Left renal pelvis (tissue), 4 donors: ENCODE measurements at places on chromosomes 2 and 18.

DNA sequence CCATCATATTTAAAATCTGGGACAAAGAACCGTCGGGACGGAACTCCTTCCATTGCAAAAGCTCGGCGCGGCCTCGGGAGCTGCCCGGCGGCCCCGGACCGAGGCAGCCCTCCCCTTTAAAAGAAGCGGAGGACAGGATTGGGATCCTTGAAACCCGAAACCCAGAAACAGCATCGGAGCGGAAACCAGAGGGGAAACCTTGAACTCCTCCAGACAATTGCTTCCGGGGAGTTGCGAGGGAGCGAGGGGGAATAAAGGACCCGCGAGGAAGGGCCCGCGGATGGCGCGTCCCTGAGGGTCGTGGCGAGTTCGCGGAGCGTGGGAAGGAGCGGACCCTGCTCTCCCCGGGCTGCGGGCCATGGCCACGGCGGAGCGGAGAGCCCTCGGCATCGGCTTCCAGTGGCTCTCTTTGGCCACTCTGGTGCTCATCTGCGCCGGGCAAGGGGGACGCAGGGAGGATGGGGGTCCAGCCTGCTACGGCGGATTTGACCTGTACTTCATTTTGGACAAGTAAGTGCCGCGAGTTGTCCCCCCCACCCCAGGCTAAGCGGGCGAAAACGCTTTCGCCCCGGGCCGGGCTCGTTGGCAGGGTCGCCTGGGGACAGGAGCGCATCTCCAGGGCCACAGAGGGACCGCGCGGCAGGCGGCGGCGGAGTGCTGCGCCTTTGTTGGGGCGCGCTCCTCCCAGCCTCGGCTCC lies at the start of gene ANTXR1:
Gene ANTXR1, plus strand, starts transcription at position 38 of the 698 bp plus-strand sequence. Its CDS starts 321 bp downstream, at position 359.
- peak; percentile 70 for DNase-seq

DNA sequence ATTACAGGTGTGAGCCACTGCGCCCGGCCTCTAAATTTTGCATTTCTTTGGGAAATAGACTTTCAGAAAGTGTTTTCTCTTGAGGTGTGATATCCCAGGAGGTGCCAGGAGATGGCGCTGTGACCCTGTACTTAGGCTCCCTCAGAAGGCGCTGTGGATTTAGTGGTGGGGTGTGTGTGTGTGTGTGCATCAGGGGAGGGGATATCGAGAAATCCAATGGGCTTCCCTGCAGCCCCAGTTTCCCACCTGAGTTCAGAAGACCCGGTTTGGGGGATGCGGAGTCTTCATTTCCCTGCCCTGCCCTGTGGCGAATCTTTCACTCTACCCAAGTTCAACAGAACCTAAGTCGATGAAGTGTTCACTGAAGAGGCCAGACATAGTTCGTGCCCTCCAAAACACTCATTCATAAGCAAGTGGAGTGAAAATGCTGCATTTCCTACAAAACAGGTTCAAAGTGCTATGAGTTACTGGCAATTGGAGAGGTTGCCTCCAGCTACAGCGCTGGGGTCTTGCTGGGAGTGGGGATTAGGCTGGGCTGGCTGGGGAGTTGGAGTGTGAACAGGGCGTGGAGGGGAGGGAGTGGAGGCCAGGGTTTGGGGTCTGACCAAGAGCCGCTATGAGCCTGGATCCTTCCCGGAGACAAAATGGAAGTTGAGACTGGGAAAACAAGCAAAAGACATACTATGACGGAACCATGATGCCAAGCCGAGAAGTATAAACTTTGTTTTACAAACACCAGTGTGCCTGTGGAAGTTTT lies 6.5 kb upstream of the WNT6 start:
- no peak for DNase-seq

DNA sequence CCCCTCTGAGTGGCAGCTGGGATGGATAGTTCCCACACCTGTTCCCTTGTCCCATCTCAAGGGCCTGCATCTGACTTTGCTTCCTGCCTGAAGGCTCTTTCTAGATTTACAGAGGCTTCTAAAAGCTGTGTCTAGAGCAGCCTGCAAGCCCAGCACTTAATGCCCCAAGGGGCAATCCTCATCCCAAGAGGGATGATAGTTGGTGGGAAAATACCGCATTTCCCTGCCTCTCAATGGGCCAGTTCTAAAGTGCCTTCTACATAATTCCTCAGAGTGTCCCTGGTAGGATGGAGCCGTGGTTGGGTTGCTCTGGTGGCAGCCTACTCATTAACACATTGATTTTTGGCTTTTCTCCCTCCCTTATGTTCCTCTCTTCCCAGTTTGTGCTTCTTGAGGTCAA lies 29.5 kb downstream of the LAMA3 start:
- DNase-seq = no peak

DNA sequence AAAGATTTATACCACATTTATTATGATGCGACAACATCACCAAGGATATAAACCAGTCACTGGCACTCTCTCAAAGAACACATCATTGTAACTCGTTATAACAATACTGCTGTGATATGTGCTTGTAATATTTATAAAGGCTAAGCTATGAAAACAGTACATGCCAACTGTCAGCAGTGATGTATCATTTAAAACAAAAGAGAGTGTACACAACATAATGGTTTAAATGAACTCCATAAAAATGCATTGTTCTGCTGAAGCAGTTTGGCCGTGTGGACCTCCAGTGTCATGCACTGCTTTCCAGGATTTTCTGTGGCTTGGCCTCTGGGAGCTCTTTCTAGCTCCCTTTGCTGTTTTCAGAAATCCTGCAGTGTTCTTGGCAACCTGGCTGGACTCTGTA lies 215.6 kb downstream of the MTX2 start:
- DNase-seq = no peak

GRCh38 chr2:20614201-20615067 lies 36.5 kb downstream of the HS1BP3 start:
- no peak for DNase-seq

DNA sequence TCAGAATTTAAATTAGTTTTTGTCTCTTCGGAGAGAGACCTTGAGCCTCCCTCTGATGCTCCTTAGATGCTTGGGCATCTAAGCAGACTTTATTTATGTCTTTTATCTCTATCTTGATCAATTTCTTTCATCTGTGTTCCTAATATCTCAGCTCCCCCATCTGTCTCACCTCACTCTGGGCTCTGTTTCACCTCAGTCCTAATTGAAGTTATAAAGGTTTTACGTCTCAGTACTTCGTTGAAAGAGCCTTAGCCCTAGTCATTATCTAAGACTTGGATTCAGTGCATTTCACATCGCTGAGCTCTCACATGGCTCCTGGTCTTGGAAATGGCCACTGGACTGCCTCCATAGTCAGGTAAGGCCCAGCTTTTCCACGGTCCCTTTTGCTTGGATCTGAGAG lies 13.8 kb upstream of the CTLA4 start:
- DNase-seq = no peak

GRCh38 chr18:45165871-45166270 lies 449.4 kb upstream of the SLC14A2 start:
- no peak for DNase-seq
